ENCODE measurements at places on chromosomes 5 and 9. TPM values are rescaled to one million over a fixed set of nuclear protein-coding genes. Genes with fewer than 3 reads are reported as not detected.

The CNTFR gene
- total RNA-seq = not detected

The CTXN3 gene
- total RNA-seq = not detected

The PPIC gene
- 84.0 TPM for total RNA-seq

The FAT2 gene
- total RNA-seq = 0.09 TPM

The EPB41L4A gene
- total RNA-seq = 0.09 TPM
